Colonic mucosa (tissue), 4 donors: ENCODE measurements at places on chromosomes 13 and 19. TPM values are rescaled to one million over a fixed set of nuclear protein-coding genes. Genes with fewer than 3 reads are reported as not detected.

The CPB2 gene
- total RNA-seq: not detected

The VSTM2B gene
- not detected for total RNA-seq

The ZBTB7A gene
- 123 TPM for total RNA-seq

DNA sequence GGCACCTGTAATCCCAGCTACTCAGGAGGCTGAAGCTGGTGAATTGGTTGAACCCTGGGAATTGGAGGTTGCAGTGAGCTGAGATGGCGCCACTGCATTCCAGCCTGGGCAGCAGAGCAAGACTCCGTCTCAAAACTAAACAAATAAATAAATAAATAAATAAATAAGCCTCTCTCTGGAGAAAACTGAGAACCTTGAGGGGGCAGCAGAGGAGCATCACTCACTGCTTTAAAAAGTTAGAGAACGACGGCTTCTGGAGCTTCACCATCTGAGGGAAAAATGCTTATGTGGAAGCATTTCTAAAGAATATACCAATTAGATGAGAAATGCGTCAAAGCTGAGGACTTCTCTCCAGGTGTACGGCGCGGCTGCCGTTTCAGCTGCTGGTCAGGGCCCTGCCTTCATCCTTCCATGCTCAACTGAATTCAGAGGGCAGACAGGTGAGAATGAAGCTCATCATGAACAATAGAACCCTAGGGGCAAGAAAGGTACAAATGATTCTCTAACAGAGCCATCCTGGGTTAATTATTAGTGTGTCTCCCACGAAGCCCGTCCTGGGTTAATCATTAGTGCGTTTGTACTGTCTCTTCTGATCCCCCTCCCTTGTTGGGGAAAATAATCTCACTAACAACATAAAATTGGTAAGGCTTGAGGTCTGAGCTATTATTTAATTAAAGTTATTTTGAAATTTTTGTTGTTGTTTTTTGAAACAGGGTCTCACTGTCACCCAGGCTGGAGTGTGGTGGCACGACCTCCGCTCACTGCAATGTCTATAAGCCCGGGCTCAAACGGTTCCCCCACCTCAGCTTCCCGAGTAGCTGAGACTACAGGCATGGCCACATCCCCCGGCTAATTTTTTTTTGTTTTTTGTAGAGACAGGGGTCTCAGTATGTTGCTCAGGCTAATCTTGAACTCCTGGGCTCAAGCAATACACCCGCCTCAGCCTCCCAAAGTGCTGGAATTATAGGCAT, 80.1 kb downstream of the IPO5 start:
- H3K4me1 ChIP-seq: no peaks in the 10 kb centered on the region
- no peak overlapping the region for H3K27ac ChIP-seq
- H3K4me3 ChIP-seq: no peak overlapping the region
- no peaks in the 10 kb centered on the region for H3K27me3 ChIP-seq

The KCNJ14 gene
- 0.35 TPM for total RNA-seq

- no peaks in the 10 kb centered on the region for H3K27me3 ChIP-seq
- peak overlapping the region; percentile 17 for H3K27ac ChIP-seq
- no peaks in the 10 kb centered on the region for H3K36me3 ChIP-seq
Measured at GRCh38 chr19:47323872-47324271, 8.1 kb upstream of the C5AR2 start.

DNA sequence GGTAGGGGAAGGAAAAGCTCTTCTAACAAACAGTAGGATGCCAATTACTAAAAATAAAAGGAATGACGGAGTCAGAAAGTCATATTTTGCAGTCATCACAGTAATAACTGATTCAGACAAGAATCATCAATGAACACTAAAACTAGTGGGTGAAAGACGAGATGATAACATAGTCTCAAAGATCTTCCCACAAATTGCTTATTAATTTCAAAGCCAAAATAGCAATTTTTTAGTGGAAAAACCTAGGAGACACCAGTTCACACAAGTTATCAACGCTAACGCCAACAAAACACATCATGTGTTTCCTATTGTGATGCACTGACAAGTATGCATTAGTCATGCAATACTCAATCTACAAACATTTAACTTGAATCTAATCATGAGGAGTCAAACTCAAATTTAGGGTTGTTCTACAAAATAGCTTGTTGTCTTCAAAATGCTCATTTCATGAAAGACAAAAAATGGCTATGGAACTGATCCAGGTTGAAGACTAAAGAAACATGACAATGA, 18.6 kb downstream of the ZNF233 start:
- no peaks in the 10 kb centered on the region for H3K36me3 ChIP-seq
- H3K4me1 ChIP-seq: no peaks in the 10 kb centered on the region
- H3K27me3 ChIP-seq: no peaks in the 10 kb centered on the region
- no peak for DNase-seq
- no peak overlapping the region for H3K27ac ChIP-seq

The COMP gene
- 0.13 TPM for total RNA-seq

DNA sequence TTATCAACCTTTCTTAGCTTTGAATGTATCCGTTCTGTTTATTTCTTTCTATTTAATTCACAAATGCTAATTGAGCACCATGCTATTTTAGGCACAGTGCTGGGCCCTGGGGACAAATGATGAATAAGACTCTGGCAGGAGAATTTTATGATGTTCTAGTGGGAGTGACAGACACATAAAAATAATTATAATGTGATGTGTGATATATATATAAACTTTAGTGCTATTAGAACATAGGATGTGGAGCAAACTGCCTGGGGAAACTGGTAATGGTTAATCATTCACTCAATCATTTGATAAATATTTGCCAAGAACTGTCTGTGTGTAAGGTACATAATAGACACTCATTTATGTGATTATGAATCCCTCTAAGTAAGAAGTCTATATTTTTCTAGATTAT, 50.7 kb upstream of the FRY start:
- no peak overlapping the region for H3K27ac ChIP-seq
- no peak overlapping the region for H3K4me3 ChIP-seq
- H3K36me3 ChIP-seq: no peaks in the 10 kb centered on the region
- H3K4me1 ChIP-seq: no peaks in the 10 kb centered on the region
- no peaks in the 10 kb centered on the region for H3K27me3 ChIP-seq

The ITGBL1 gene
- total RNA-seq: 0.72 TPM
